ENCODE measurements at places on chromosomes 5 and 9.

- no peak for DNase-seq
Observed at GRCh38 chr9:104784098-104784497, 20.2 kb downstream of the NIPSNAP3B start.

DNA sequence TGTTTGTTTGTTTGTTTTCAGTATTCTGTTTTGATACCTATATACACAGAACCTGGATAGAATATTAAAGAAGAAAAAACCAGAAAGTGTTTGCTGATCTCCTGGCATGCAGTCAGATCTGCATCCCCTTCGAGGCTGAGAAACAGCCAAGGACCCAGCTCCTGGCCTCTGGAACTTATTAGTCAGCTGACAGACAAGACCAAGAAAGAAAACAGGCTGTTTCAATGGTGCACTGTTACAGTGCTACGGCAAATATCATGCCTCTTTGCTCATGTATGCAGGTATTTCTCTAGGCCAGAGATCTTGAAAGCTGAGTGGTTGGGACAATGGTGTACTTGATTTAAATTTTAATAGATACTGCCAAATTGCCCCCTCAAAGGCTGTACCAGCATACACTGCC, 95.0 kb downstream of the C5orf15 start:
- DNase-seq, result no peak

- no peak for DNase-seq
Observed at GRCh38 chr5:160221082-160221481, 8.2 kb upstream of the FABP6 start.

GRCh38 chr5:139278540-139279274, 14.8 kb upstream of the MATR3 start:
- no peak for DNase-seq

GRCh38 chr9:71552480-71552879, 215.8 kb downstream of the CEMIP2 start:
- DNase-seq, result no peak

GRCh38 chr5:40017135-40017534, 592.4 kb upstream of the DAB2 start:
- DNase-seq, result no peak

DNA sequence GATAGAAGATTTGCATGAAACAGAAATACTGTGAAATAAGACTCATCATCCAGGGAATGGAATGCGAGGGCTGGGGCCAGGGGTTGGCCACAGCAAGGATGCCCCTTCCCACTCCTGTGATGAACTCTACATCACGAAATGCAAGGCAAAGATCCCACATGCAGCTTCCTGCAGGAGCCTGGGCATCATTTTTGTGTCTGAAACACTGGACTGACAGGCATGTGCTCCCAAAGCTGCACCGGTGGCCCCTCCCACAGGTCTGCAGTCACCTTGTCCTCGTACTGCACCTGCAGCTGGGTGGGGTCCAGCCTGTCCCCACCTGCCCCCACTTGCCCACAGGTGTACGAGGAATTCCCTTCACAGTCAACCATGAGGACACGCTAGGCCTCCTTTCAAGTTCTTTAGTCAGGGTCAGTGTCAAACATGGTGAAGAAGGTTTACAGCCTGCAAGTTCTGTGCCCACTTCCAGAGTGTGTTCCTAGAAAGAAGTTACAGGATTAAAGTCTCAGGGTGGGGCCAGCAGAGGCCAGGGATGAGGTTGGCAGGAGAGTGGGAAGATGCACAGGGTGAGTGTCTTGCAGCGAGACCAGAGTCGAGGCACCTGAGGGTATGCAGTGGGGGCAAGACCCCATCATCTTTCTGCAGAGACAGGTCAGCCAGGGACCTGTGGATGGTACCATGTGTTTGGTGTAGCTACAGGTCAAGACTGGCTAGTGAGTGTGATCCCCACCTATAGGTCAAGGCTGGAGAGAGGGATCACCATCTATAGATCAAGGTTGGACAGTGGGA, 155.0 kb upstream of the IRX2 start:
- DNase-seq, result no peak

- DNase-seq, result no peak
Observed at GRCh38 chr5:175672976-175673648, 15.2 kb downstream of the HRH2 start.

DNA sequence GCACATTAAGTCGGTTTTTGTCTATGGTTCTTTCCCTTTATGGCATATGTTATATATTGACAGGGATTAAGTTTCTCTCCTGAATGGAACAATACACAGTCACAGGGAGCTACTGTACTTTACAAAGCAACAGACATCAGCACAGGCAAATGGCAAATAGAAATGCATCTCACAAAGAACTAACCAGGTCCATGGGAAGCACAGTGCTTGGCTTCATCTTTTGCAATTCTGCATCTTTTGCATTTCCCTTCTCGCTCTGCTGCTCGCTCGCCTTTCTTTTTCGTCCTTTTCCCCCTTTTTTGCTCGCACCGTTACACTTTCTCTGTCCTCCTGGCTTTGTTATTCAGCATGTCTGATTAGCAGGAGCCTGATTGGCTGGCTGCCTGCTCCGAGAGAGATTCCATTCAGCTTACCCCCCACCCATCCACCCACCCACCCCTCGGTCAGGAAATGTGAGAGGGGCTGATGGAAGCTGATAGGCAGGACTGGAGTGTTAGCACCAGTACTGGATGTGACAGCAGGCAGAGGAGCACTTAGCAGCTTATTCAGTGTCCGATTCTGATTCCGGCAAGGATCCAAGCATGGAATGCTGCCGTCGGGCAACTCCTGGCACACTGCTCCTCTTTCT, at the start of gene ADAMTSL1:
TSS of gene ADAMTSL1 (plus strand) at position 502 of the 628 bp plus-strand sequence. CDS start at position 582, 80 bp downstream.
- no peak for DNase-seq

GRCh38 chr9:121499427-121500164, at the start of gene GGTA1:
GGTA1 (minus strand) TSS chr9:121499844; CDS start chr9:121467922, 31,922 bp downstream.
- no peak for DNase-seq

DNA sequence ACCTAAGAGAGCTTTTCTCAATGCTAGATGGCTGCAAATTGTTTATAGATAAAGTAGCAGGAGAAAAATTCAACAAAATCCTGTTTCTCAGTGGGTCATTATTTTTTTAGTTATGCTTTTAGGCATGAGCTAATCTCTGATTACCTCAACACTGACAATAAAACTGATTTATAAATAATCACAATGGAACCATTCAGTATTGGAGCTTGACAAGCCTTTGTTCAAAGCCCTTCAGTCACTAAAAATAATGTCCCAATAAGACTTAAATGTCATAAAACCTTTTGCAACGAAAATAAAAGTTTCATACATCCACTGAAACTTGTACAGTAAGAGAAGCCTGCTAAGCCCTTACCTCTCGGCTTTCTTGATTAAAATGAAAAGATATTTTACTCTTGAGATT, 27.2 kb downstream of the PTPDC1 start:
- DNase-seq, result no peak

DNA sequence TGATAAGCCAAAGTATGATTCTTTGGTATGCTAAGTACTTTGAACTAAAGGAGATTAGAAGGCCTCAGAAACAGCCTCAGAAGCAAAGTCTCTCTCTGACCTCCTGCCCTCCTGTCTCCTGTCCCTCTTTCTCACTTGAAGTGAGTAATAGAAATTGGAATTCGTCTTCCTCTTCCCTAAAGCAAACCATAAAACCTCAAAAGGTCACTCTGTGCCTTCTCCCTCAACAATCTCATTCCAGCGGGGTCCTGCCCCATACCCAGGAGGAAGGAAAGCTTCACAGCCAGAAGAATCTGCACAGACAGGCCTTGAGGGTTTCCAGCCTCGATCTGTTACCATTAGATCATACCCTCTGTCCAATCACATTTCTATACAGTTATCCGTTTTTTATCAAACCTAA, 87.8 kb downstream of the HAPLN1 start:
- no peak for DNase-seq

DNA sequence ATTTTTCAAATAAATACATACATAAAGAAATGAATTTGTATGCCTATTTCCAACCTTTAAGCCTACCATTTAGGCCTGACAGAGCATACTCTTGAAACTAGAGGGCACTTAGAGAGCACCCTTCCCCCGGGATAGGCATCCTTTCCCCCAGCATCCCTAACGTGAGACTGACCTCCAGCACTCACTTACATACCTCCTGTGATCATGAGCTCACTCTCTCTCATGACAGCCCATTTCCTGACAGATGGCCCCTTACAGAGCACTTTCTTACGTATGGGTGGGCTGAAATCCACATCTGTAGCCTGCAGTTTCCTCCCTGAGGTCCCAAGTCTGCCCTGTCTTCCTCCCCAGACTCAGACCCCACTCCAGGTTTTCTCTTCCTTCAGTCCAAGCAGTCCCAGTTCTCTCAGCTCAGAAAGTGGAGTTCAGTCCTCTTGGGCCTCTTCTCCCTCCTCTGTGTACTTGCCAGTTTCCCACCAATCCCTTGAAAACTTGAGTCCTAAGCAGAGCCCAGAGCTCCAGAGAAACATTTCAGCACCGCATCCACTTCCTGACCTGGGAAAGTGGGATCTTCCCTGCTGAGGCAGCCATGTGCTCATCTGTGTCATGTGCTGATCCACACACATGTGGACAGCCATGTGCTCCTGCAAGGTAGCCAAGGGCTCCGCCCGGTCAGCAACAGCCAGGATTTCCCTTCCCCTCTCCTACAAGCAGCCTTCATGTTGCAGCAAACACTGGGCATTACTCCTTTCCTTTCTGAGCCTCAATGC, 2.2 kb upstream of the CDX1 start:
- no peak for DNase-seq

GRCh38 chr9:132011896-132012295, 67.8 kb downstream of the MED27 start:
- no peak for DNase-seq

DNA sequence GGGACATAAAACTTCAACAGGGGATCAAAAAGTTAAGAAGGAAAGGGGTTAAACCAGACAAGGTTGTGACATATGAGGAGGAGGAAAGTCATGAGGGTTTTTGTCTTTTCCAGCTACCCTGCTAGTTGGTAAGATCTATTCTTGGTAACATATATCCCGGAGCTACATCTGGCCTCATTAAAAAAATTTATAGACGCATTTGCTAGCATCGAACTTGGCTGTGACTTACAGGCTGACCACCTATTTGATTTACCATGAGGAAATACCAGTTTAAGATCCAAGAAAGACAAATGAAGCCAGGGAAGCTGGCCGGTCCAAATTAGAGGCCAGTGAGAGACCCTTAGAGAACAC, 87.6 kb upstream of the NIPAL4 start:
- DNase-seq, result no peak

DNA sequence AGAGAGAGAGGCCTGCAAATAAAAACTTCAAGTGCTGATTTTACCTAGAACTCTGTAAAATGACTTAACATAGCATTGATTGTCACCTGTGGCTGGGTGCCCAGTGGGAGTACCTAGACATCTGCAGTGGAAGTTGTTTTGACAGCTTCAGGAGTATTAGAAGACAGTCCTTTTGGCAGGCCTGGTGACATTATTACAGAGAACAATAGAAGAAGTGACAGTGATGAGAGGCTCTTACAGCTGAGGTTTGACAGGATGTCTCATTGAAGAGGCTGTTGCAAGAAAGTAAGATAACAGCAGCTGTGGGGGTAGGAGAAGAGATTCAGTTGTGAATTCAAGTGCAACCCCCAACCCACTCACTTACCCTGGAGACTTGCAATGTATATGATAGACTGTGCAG, 27.9 kb upstream of the MUSK start:
- no peak for DNase-seq

GRCh38 chr5:108260858-108261170, 121.1 kb downstream of the FBXL17 start:
- DNase-seq, result no peak
